NCI-H187 treated with DMSO at 0.1 percent for 48 hours (cell line): ENCODE measurements at places on chromosomes 4 and X.

DNA sequence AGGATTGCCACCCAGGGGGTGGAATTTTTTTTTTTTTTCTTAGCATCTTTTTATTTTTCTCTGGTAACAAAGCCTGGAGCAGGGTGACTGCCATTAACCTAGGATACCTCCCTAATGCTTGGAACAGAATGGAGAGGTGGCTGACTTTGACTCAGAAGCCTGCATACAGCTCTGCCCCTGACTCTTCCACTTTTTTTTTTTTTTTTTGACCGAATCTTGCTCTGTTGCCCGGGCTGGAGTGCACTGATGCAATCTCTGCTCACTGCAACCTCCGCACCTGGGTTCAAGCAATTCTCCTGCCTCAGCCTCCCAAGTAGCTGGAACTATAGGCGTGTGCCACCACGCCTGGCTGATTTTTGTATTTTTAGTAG, 341 bp upstream of the SLC2A9 start:
- DNase-seq, result no peak

- DNase-seq, result no peak
These were observed 114.2 kb upstream of the FAT4 start for GRCh38 chr4:125200556-125200955.

- peak; percentile 8 for DNase-seq
These were observed 60.0 kb downstream of the MAP7D2 start for GRCh38 chrX:20056704-20057103.

DNA sequence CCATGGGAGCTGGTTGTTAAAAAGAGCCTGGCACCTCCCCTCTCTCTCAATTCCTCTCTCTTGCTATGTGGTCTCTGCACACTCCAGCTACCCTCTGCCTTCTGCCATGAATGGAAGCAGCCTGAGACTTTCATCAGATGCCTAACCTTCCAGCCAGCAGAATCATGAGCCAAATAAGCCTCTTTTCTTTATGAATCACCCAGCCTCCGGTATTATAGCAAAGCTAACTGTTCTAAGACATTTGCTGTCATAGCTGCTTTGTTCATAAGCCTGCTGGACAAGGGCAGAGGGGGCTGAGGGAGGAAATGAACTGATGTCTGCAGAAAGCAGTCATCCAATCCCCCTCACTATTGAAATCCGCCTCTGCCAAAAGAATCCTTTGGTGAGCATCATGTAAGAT, 196.7 kb downstream of the ZNF330 start:
- DNase-seq, result no peak

- no peak for DNase-seq
These were observed 136.3 kb downstream of the HS6ST2 start for GRCh38 chrX:132821974-132822633.

DNA sequence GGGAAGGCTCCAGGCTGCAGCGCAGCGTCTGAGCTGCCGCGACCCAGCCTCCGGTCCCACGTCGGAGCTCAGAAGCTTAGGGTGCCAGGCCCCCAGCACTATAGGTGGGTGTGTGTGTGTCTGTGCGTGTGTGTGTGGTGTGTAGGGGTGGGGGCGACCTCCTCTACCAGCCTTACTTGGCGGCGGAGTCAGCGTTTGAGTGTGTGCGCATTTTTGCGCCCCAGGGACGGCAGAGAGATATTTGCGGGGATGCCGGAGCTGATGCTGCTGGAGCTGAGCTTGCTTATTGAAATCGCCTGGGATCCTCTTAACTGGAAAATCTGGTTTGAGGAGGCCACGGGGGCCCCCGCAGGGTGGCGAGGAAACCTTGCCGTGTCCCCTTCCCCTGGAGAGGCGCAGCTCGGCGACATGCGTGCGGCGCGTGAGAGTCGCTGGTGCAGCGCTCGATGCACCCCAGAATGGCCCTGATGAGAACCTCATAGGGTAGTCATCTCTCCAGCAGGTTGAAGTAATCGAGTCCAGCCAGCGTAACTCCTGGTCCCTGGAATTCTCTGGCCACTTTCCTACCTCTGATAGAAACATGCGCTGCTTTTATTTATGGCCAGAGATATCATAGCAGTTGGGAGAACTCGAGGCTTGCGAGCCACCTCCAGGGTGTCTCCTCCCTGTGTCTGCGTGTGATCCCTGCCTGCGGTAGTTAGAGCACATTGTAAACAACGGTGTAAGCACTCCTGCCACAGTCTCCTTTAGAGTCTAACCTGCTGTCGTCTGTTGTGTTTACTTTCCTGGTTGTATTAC, 2.7 kb downstream of the ADGRL3 start:
- peak; percentile 17 for DNase-seq

GRCh38 chrX:130578906-130579305, 177.1 kb downstream of the RBMX2 start:
- DNase-seq, result no peak

DNA sequence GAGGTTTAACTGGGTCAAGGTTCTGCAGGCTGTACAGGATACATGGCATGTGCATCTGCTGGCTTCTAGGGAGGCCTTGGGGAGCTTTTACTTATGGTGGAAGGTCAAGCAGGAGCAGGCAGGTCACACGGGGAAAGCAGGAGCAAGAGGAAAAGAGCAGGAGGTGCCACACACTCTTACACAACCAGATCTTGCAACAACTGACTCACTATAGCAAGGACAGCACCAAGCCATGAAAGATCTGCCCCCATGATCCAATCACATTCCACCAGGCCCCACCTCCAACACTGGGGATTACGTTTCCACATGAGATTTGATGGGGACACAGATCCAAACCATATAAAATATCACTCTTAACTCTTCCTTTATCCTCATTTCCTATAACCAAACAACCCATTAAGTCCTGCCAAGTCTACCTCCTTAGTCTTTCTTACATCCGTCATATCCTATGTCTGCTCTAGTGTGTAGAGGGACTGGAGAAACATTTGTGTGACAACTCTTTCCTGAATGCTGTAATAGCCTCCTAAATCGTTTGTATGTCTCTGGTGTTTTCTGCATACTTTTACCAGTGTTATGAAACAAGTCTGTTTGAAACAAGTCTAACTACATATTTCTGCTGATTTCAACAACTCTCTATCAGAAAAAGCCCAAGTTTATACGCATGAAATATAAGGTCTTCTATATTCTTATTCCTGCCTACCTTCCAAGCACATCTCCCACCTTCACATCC, 8.3 kb upstream of the RAP2C start:
- no peak for DNase-seq

GRCh38 chrX:45889471-45889870, 655.8 kb downstream of the ZNF674 start:
- no peak for DNase-seq

- no peak for DNase-seq
These were observed 39.6 kb downstream of the FAM47C start for GRCh38 chrX:37047776-37048175.

- no peak for DNase-seq
These were observed 104.8 kb upstream of the PDE5A start for GRCh38 chr4:119733431-119733830.

DNA sequence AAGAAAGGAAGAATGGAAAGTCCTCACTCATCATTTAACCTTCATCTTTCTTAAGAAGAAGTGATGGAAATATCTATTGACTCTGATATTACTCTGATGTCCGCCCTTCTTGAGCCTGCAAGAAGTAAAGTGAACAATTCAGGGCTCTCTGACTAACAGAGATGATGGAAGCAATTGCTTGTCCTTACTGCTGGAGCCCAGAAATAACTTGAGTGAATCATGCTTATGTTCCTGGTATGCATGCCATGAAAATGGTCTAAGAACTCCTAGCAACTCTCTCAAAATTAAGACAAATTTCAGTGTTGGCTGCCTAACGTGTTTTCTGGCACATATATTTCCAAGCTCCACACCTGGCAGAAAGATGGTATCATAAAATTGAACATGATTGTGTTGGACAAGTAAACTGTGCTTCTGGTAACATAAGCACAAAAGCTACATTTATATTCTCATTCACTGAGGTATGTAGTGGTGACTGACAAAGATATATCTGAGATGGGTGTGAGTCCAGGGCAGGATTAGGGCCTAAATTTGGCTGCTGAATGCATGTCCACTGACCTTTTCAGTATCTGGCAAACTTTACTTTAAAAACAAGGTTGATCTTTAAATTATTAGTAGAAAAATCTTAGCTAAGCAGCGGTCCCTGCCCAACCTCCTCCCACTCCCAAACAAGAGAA, 109.2 kb upstream of the OTUD4 start:
- no peak for DNase-seq

DNA sequence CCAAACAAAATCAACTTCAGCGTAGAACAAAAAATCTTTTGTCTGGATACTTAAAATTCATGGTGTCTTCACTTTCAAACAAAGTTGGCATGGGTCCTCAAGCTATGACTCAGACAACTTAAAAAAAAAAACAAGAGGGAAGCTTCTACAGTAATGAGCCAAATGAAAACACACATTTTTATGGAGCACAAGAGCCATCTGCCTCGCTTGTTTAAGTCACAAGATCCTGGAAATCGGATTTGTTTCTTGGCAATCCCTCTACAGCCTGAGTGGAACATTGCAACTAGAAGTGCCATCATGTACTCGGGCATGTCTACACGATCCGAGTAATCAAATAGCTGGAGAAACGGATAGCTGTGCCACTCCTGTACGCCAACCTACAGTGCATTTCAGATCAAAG, 22.6 kb downstream of the LAMP2 start:
- DNase-seq, result no peak
